NCI-H1694 treated with DMSO at 0.1 percent for 48 hours (cell line): ENCODE measurements at places on chromosomes 12 and 14.
A peak's percentile ranks its signal among the peaks of the same experiment; 100 is the strongest.

GRCh38 chr14:79732911-79733655 is 478.2 kb downstream of the DIO2 start:
- DNase-seq: no peak

DNA sequence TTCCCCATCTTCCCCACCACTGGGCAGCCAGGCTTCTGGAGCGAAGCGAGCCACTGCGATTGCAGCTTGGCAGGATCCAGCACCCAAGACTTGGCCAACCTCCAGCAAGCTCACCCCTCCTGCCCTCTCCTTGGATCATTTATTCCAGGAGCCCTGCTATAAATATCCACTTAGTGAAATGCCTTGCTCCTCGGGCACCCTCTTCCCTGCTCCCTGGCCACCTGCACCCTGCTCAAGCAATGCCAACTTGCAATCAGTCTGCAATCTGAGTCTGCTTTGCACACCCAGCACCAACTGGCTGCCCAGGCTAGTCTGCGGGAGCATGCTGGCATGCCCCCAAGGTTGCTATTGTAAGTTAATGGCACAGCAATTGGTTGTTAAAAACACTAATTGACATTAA is 666.0 kb downstream of the MED13L start:
- no peak for DNase-seq

DNA sequence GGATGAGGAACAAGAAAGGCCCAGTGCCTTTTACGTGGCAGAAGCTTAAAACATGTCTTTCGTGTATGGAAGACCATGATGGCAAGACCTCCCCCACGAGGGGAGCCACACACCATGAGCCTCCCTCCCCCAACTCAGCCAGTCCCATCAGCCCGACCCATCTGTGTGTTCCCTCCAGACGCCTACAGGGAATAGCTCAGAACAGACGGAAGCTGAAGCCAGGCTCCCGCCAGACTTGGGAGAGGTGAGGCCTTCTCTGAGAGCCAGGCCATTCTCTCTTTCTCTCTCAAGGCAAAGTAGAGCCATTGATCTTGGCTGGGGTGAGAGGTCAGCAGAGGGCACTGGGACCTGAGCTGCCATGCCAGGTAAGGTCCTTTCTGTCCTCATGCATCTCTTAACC is 9.5 kb downstream of the REM2 start:
- DNase-seq: peak; percentile 26

GRCh38 chr14:26113911-26114640 is 483.8 kb downstream of the NOVA1 start:
- peak; percentile 73 for DNase-seq
